Stimulated activated CD4-positive, alpha-beta T cell treated with anti-CD3 and anti-CD28 coated beads, Interleukin-1b, Interleukin-23, amount 100 ng/mL, for 1 hour (primary cell): ENCODE measurements at places on chromosomes 4 and X.

GRCh38 chrX:144335402-144335801 is 451.5 kb downstream of the UBE2NL start:
- DNase-seq, result no peak

DNA sequence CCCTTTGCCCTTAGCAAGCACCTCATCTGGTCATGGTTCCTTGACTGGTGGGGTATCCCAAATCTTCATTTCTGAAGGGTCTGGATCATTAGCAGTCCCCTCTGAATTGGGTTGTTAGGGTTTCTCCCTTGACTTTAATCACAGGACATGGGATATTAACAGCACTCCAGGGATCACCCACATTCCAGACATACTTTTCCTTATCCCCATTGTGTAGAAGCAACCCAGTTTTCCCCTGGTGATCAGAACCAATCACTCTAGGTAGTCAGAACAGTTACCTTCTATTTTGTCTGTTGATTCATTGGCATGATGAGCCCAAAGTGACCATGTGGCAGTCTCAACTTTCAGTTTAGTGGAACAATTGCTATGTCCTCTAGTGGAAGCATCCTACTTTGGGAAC is 29.1 kb upstream of the GRSF1 start:
- DNase-seq, result no peak

DNA sequence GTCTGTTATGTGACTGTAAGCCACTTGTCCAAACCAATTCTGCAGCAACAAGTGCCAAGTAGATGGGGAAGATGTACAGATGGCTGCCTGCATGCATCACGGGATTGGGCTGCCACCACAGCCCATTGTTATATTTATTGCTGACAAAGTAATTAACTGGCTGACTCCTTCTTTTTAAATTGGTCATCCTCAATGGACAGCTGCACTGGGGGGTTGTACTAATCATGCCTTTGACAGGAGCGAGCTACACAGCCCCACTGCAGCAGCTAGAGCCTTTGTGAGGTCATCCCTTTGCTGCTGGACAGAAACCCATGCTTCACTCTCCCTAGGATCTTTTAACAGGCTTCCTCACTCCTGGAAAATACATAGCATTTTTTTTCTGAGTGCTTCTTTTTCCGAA is 146.7 kb upstream of the CXXC4 start:
- no peak for DNase-seq

DNA sequence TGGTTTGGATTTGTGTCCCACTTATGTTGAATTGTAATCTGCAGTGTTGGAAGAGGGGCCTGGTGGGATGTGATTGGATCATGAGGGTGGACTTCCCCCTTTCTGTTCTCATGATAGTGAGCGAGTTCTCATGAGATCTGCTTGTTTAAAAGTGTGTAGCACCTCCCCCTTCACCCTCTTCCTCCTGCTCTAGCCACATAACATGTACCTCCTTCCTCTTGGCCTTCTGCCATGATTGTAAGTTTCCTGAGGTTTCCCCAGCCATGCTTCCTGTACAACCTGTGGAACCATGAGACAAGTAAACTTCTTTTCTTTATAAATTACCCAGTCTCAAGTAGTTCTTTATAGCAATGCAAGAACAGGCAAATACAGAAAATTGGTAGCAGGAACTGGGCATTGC is 138.7 kb downstream of the INPP4B start:
- DNase-seq, result no peak

GRCh38 chrX:29468911-29469494 is 746.4 kb upstream of the MAGEB2 start:
- no peak for DNase-seq

DNA sequence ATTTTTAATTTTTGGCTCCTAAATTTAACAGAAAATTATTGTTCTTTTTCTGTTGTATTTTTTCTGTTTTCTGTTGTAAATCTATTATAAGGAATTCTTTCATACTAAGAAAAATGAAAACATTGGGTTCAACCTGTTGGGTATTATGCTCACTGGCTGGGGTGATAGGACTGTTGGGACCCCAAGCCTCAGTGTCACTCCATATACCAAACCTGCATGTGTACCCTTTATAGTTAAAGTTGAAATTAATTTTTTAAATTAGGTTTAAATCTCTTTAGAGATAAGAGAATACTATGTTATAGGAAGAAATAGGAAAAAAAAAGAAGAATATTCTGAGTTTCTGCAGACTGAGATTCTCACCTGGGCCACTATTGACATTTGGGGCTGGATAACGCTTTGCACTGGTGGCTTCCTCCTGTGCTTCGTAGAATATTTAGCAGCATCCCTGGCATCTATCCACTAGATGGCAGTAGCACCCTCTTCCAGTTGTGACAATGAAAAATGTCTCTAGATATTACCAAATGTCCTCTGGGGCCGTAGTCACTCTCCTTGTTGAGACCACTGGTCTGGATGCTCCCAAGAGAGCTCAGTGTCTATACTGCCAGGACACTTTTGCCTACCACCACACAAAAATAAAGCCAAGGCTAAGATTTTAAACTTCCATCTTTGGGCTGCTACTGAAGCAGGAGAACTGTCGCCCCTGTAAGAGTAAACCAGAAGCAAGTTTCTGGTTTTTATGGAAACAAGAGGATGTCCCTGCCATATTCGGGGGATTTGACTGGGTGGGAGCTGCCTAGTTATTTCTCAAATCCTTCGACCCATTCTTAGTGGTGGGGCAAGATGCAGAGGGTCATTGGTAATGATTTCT is 22.4 kb upstream of the CLTRN start:
- no peak for DNase-seq

DNA sequence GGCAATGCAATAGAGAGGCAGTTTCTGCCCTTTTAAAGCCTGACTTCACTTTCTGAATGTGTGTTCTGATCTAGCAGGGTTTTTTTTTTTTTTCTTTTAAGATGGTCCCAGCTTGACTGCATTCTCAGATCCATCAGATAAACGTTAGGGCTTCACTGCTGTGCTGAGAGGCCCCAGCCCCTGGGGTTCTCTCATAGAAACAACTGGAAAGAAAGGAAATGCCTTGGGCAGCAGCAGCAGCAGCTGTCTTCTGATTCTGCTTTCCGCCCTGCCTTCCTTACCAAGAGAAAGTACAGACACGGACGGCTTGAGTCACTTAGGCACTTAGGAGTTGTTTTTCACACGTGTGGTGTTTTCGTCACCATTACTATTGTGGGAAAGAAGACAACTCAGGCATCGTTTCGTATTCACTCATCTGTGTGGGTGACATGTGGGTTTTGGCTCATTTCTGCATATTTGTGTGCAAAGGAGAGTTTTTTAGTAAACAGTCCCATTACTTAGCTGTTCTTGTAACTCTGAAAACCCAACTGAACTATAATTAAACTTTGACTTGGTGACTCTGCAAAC is 172.0 kb downstream of the PTTG2 start:
- peak; percentile 26 for DNase-seq

GRCh38 chr4:39970671-39971640 is 6.8 kb downstream of the PDS5A start:
- no peak for DNase-seq

DNA sequence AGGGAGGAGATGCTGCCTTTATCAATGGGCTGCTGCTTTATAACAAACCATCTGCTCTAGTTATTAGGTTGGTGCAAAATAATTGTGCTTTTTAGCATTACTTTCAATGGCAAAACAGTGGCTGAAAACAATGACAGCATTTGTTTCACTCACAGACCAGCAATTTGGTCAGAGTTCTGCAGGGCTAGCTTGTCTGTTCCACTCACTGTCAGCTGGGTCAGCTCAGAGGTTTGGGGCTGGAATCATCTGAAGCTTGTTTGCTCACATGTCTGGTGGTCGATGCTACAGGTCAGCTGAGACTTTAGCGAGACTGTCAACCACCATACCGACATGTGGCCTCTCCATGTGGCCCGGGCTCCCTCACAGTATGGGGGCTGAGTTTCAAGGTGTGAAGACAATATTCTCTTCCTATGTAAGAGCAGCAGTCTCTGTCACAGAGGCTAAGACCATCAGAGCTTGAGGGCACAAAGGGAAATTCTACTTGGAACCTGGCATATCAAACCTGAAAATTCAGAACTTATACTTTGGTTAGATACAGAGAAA is 81.3 kb upstream of the LIMCH1 start:
- no peak for DNase-seq

DNA sequence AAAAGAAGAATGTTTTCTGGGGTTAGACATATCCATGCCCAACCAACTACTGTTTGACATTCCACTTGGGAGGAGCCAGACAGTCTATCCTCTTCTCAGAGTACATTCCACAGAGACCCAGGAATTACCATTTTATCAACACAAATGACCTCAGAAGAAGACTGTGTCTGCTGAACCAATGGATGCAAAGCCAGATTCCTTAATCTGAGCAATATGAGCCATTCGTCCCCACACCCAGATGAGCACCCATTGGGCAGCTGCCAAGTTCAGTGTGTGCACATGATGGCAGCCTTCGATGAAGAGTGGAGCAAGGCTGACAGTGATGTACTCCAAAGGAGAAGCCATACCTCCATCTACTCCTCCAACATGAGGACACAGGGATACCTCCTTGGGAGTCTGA is 111.3 kb downstream of the ZNF674 start:
- DNase-seq, result no peak

GRCh38 chr4:77801260-77801608 is 17.9 kb downstream of the CNOT6L start:
- no peak for DNase-seq

DNA sequence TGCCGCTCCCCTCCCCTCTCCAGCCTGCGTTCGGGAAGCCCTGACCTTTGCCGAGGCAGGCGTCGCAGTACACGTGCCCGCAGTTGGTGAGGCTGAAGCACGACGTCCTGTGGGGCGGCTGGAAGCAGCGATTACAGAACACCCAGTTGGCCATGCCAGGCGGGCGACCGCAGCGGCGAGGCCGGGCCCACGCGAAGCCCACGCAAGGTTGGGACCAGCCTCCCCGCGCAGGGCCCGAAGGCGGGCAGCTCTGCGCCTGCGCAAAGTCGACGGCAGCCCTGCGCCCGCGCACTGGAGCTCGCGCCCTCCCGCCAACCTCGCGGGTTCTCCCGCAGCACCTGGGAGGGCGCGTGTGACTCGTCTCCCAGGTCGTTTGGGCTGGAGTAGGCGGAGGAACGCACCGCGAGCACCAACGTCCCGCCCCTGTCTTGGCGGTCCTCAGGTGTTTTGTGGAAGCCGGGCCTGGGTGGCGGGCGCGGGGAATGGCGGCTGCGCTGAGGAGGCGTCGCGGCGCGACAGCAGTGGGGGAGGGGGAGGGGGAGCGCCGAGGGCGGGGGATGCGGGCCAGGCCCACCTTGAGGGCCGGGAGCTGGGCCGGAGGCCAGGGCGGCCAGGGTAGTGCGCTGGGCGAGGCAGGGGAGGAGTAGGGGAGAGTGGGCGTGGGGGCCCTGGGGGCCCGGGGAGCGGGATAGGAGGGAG is at the start of gene RNF212:
Gene RNF212, minus strand, starts transcription at position 254 of the 699 bp plus-strand sequence. Its CDS starts 100 bp downstream, at position 154.
- DNase-seq, result peak; percentile 17

- no peak for DNase-seq
These were observed 114.9 kb upstream of the TEX13D start for GRCh38 chrX:124217304-124218251.

DNA sequence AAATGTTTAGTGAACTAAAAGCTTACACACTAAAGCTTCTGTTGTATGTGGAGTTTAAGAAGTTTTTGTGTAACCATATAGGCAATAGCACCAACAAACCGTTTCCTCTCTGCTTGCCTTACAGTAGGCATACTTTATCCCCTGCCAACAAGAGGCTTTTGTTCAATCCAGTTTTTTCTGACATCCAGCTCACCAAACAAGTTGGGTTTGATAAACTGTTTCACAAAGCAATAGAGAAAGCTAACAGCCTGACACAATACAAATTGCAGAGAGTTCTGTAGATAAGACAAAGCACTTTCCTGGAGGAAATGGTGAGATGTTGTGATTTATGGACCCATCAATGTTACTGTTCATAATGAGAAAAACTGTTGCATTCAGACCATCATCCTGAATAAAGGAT is 53.8 kb downstream of the PACRGL start:
- DNase-seq, result no peak

DNA sequence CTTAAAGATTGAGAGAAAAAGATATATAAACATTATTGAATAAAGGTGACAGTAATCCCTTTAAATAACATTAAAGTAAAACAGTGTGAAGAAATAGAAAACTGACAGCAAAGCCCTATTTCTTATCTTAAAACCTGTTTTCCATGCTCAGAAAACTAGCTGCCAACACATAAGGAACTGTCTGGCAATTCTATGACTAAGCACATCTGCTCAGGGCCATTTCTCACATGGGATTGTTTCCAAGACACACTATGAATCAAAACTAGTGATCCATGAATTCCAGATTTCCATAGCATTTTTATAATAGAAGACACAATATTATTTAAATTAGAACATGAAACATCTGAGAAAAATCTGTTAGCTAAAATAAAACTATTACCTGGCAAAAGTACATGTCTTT is 113.4 kb downstream of the SCLT1 start:
- DNase-seq, result no peak

GRCh38 chrX:11209798-11210414 is 83.3 kb upstream of the AMELX start:
- DNase-seq, result no peak

GRCh38 chr4:7547368-7548040 is 112.8 kb upstream of the PSAPL1 start:
- no peak for DNase-seq

GRCh38 chr4:66693694-66694093 is 851.6 kb downstream of the CENPC start:
- no peak for DNase-seq

DNA sequence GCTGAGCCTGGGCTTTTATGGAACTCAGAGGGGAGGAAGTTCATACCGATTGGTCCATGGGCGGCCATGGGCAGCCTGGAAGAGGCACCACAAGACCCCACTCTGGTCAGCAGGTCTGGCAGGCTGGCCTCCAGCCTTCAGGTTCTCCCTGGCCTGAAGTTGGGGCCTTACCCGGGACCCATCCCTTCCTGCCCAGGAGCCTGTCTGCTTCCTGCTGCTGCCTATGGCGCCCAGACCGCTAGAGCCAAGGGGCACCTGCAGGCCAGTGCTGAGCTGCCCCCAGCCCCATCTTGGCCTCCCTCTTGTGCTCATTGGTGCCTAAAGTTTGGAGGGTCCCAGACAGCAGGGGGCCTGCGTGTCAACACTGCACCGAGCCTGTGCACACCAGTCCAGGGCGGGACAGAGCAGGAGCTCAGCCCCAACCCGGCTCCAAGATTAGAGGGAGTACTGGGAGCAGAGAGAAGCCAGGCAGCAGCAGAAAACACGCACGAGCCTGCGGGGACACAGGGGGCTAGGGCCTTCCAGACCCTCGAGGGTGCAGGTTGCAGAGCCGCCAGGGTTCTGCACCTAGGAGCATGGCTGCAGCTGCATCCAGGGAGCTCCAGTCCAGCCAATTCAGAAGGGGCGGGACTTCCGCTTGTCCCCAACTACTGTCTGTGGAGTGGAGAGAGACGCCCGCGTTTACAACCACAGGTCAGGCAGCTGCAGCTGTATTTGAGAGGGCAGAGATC is 30.7 kb upstream of the ZNF280C start:
- no peak for DNase-seq
